A549 treated with AZD2906 at 1 μM for 4 hours (cell line): ENCODE measurements at places on chromosomes 7 and 10. TPM values are rescaled to one million over a fixed set of nuclear protein-coding genes. Genes with fewer than 3 reads are reported as not detected.

The ALDH18A1 gene
- 43.4 to 52.0 TPM (median 45.7 TPM) in 5 replicates for total RNA-seq

The WNT16 gene
- 2.0 to 3.2 TPM (median 2.6 TPM) in 5 replicates for total RNA-seq

The SLC26A5 gene
- not detected in 5 replicates for total RNA-seq

The OR2A12 gene
- total RNA-seq, result not detected in 5 replicates

The ZNF467 gene
- 0.92 to 1.6 TPM (median 1.2 TPM) in 5 replicates for total RNA-seq

The CASTOR2 gene
- 3.4 to 4.7 TPM (median 4.4 TPM) in 5 replicates for total RNA-seq

The CRYGN gene
- not detected in 5 replicates for total RNA-seq

The DRGX gene
- 0.02 to 0.03 TPM in 2 of 5 replicates, not detected in the others for total RNA-seq

The EPHB6 gene
- 0.40 to 0.87 TPM (median 0.60 TPM) in 5 replicates for total RNA-seq

The LOXL4 gene
- total RNA-seq, result 1.4 to 1.6 TPM (median 1.5 TPM) in 5 replicates

The CCDC186 gene
- total RNA-seq, result 4.0 to 6.1 TPM (median 5.0 TPM) in 5 replicates

The SMKR1 gene
- 7.4 to 8.4 TPM (median 7.8 TPM) in 5 replicates for total RNA-seq

The C10orf53 gene
- not detected in 5 replicates for total RNA-seq

The HECW1 gene
- 15.3 to 20.0 TPM (median 18.4 TPM) in 5 replicates for total RNA-seq

The RET gene
- 0.56 to 0.82 TPM (median 0.67 TPM) in 5 replicates for total RNA-seq

The ARF5 gene
- 164 to 201 TPM (median 167 TPM) in 5 replicates for total RNA-seq

The THSD7A gene
- 1.4 to 2.4 TPM (median 1.9 TPM) in 5 replicates for total RNA-seq

The CRHR2 gene
- total RNA-seq, result 0.02 to 0.08 TPM in 2 of 5 replicates, not detected in the others

The GHRHR gene
- total RNA-seq, result 0.10 TPM in 1 of 5 replicates, not detected in the others

The PPP2R2D gene
- 20.9 to 27.9 TPM (median 27.4 TPM) in 5 replicates for total RNA-seq

The HUS1 gene
- 16.5 to 19.8 TPM (median 17.1 TPM) in 5 replicates for total RNA-seq

The SLC13A1 gene
- total RNA-seq, result not detected in 5 replicates

The PRKG1 gene
- 0.01 to 0.02 TPM (median 0.01 TPM) in 3 of 5 replicates, not detected in the others for total RNA-seq

The SEMA3D gene
- 0.05 to 0.07 TPM (median 0.05 TPM) in 4 of 5 replicates, not detected in the other for total RNA-seq

The BLOC1S2 gene
- 88.7 to 104 TPM (median 95.5 TPM) in 5 replicates for total RNA-seq

The C7orf33 gene
- not detected in 5 replicates for total RNA-seq

The FKBP6 gene
- total RNA-seq, result not detected in 5 replicates

The COX15 gene
- total RNA-seq, result 27.2 to 30.4 TPM (median 28.8 TPM) in 5 replicates

The SRRM3 gene
- 8.0 to 13.5 TPM (median 12.1 TPM) in 5 replicates for total RNA-seq

The FAM241B gene
- 15.8 to 18.1 TPM (median 17.1 TPM) in 5 replicates for total RNA-seq

The PI4K2A gene
- total RNA-seq, result 20.7 to 24.1 TPM (median 22.4 TPM) in 5 replicates

The TDRD1 gene
- total RNA-seq, result not detected in 5 replicates

The SPDYE11 gene
- not detected in 5 replicates for total RNA-seq

The IQUB gene
- total RNA-seq, result 0.03 to 0.07 TPM (median 0.06 TPM) in 3 of 5 replicates, not detected in the others

The FAM25C gene
- total RNA-seq, result 1.0 to 3.0 TPM in 2 of 5 replicates, not detected in the others

The LHFPL3 gene
- not detected in 5 replicates for total RNA-seq

The ARHGAP22 gene
- total RNA-seq, result 2.7 to 3.8 TPM (median 3.3 TPM) in 5 replicates

The MAD1L1 gene
- total RNA-seq, result 19.5 to 26.6 TPM (median 23.7 TPM) in 5 replicates

The DMBT1 gene
- total RNA-seq, result 0.20 to 0.30 TPM (median 0.24 TPM) in 5 replicates

The FGL2 gene
- not detected in 5 replicates for total RNA-seq

The ZNF503 gene
- total RNA-seq, result 6.0 to 8.8 TPM (median 8.4 TPM) in 5 replicates

The TUBB8 gene
- total RNA-seq, result 0.05 to 0.12 TPM (median 0.07 TPM) in 3 of 5 replicates, not detected in the others

The GNGT1 gene
- total RNA-seq, result 0.19 TPM in 1 of 5 replicates, not detected in the others

The CPEB3 gene
- 0.30 to 0.46 TPM (median 0.42 TPM) in 5 replicates for total RNA-seq

The SMARCD3 gene
- 7.8 to 9.7 TPM (median 9.3 TPM) in 5 replicates for total RNA-seq

The OPN4 gene
- total RNA-seq, result not detected in 5 replicates

The PNLIPRP2 gene
- total RNA-seq, result 0.06 to 0.14 TPM (median 0.08 TPM) in 4 of 5 replicates, not detected in the other

The MRPS24 gene
- total RNA-seq, result 227 to 263 TPM (median 250 TPM) in 5 replicates

The C10orf143 gene
- 0.45 to 0.86 TPM (median 0.59 TPM) in 5 replicates for total RNA-seq

The RNF148 gene
- total RNA-seq, result not detected in 5 replicates

The SUGCT gene
- 0.64 to 1.4 TPM (median 1.1 TPM) in 5 replicates for total RNA-seq

The AKR1C8 gene
- 0.08 to 0.25 TPM in 2 of 5 replicates, not detected in the others for total RNA-seq
